ENCODE measurements at places on chromosomes 4 and X. TPM values are rescaled to one million over a fixed set of nuclear protein-coding genes. Genes with fewer than 3 reads are reported as not detected.

The FAM184B gene
- 0.61 TPM for total RNA-seq

The USP38 gene
- 43.8 TPM for total RNA-seq

The CTAG2 gene
- not detected for total RNA-seq

The AMER1 gene
- 2.9 TPM for total RNA-seq

The ALAS2 gene
- total RNA-seq, result not detected

The CCDC149 gene
- total RNA-seq, result 14.2 TPM

The FMR1 gene
- total RNA-seq, result 44.7 TPM

The IQCM gene
- 16.8 TPM for total RNA-seq

The JAKMIP1 gene
- total RNA-seq, result 0.63 TPM

The CLNK gene
- total RNA-seq, result 0.60 TPM

The USP17L24 gene
- total RNA-seq, result not detected

Measured in mucosa of descending colon (tissue), 3 donors.